ENCODE measurements at places on chromosomes 13 and 19. TPM values are rescaled to one million over a fixed set of nuclear protein-coding genes. Genes with fewer than 3 reads are reported as not detected.

- H3K36me3 ChIP-seq: no peaks in the 10 kb centered on the region
- H3K27ac ChIP-seq: no peak overlapping the region
- no peaks in the 10 kb centered on the region for H3K4me1 ChIP-seq
- H3K27me3 ChIP-seq: no peaks in the 10 kb centered on the region
Measured at GRCh38 chr13:41658057-41658661, 200.8 kb downstream of the RGCC start.

DNA sequence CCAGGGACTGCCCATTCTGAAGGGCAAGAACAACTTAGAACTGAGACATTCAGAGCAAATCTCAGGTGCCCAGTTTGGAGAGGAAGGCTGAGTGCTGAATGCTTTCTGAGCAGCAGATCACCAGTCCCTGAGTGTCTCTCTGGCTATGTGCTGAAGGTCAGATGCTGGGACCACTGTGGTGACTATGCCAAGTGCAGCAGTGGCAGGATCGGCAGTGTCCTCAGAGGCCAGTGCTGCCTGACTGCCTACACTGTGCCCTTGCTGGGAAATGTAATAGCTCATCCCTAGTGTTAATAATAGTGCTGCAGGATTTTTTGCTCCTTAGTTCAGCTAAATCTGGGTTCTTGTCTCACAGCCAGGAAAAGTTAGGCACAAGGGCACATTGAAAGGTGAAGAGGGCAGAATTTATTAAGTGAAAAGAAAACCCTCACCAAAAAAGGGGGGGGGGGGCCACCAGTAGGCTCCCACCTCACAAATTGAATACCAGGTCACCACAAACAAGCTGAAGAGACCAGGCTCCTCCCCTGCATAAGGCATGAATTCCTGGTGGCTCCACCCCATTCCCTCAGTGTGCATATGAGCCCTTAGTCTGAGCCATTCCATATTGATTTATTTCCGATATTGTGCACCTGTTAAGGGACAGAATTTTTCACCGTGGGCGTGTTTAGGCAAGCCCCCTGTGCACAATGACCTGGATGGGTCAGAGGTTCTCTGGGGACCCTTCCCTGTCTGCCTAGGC, 18.5 kb downstream of the RFXAP start:
- no peak for DNase-seq
- H3K27ac ChIP-seq: no peak overlapping the region
- peaks cover 4% of the 10 kb centered on the region for H3K4me1 ChIP-seq

DNA sequence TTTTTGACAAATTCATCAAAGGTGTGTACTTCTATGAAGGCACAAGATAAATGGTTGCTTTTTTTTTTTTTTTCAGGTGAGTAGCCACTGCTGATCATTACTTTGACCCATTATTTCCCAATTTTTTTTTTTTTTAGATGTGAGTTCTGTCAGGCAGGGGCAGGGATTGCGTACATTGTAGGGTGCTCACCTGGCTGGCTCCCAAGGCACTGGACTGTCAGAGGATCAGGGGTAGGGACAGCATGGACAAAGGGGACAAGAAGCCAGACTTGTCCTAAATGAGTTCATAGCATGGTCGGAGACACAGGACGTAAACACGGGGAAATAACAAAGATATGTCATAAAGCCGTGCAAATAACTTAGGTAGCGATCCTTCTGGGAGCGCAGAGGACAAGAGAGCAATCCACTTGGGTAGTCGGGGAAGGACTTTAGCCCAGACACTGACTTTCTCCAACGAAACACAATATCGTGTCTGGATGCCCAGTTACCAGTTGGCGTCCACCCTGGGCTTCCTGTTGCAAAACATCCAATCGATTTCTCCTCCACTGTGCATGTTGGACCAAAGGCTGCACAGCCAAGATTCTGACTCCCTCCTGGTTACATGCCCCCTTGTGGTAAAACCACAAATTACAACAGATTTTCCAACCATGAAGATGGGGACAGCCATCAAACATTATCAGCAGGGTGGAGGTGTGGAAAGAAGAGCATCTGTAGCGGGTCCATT, 27.5 kb upstream of the KATNAL1 start:
- no peak overlapping the region for H3K27ac ChIP-seq
- no peaks in the 10 kb centered on the region for H3K36me3 ChIP-seq
- H3K4me3 ChIP-seq: no peak overlapping the region
- no peak for DNase-seq

DNA sequence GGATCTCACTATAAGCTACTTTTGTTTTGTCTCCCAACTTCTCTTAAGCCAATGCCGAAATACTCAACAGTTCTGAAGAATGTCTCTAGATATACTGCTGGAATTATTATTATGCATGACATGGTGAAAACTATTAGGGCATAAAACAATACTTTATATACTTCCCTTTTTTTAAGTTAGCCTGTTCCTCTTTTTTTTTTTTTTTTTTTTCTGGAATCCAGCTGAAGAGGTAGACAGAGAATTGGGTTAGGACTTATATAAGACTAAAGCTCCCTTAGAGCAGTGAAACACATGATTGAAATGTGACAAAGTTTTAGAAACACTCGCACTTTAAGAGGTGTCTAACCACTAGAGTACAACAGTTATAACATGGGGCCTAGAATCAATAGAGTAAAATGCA, 850.9 kb upstream of the PCDH9 start:
- DNase-seq: no peak
- H3K36me3 ChIP-seq: no peaks in the 10 kb centered on the region
- no peak overlapping the region for H3K27ac ChIP-seq
- no peaks in the 10 kb centered on the region for H3K27me3 ChIP-seq

GRCh38 chr13:43072394-43072793, 49.0 kb downstream of the DNAJC15 start:
- H3K4me1 ChIP-seq: peaks cover 30% of the 10 kb centered on the region
- DNase-seq: peak; percentile 40
- H3K36me3 ChIP-seq: peaks cover 20% of the 10 kb centered on the region
- H3K27ac ChIP-seq: no peak overlapping the region

DNA sequence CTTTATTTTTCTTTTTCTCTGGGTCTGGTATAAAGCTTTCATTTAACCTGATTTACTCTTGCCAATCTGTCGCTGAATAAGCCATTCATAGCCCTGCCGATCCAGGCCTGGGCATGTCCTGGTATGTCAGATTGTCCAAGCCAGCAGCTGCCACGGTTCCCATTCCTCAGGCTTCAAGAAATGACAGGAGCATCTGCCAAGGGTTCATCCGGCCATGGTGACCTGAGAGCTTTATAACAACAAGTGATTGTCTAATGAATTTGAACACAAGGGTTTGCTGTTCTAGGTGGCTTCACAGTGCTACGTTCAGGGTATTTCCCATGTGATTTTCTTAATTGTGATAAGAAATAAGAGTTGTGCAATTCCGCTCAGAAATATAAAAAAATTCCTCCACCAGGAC, 20.0 kb downstream of the PNMA8A start:
- H3K36me3 ChIP-seq: no peaks in the 10 kb centered on the region
- H3K4me1 ChIP-seq: no peaks in the 10 kb centered on the region
- peaks cover 7% of the 10 kb centered on the region for H3K27me3 ChIP-seq
- DNase-seq: no peak
- H3K4me3 ChIP-seq: no peak overlapping the region

DNA sequence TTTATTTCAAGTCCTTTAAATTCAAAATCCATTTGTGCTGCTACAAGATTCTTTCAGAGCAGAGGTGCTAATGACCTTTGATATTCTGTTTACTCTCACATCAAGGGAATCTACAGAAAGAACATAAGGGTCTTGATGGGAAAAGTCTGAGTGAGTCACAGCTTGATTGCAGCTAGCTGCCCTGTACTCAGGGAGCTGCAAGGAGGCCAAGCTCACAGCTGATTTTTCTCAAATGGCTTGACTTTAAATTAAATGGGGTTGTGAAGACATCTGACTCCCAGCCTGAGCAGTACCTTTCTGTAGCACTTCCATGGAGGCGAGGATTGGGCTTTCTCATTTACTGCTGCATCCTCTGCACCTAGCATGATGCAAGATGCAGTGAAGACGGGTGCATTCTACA, 62.5 kb downstream of the RAP2A start:
- no peaks in the 10 kb centered on the region for H3K4me1 ChIP-seq
- no peak overlapping the region for H3K4me3 ChIP-seq
- H3K27me3 ChIP-seq: no peaks in the 10 kb centered on the region
- no peaks in the 10 kb centered on the region for H3K36me3 ChIP-seq

GRCh38 chr13:99074693-99075092, 96.8 kb upstream of the DOCK9 start:
- DNase-seq: no peak
- no peaks in the 10 kb centered on the region for H3K4me1 ChIP-seq
- H3K27me3 ChIP-seq: no peaks in the 10 kb centered on the region

GRCh38 chr13:61021838-61022237, 393.8 kb downstream of the PCDH20 start:
- no peaks in the 10 kb centered on the region for H3K27me3 ChIP-seq
- H3K4me3 ChIP-seq: no peak overlapping the region
- no peak overlapping the region for H3K27ac ChIP-seq
- H3K4me1 ChIP-seq: no peaks in the 10 kb centered on the region

- DNase-seq: no peak
- H3K27ac ChIP-seq: no peak overlapping the region
- peaks cover 9% of the 10 kb centered on the region for H3K4me1 ChIP-seq
- H3K27me3 ChIP-seq: no peaks in the 10 kb centered on the region
Measured at GRCh38 chr19:46726971-46727501, 10.1 kb upstream of the PRKD2 start.

GRCh38 chr13:107743100-107743499, 472.2 kb downstream of the LIG4 start:
- no peak overlapping the region for H3K27ac ChIP-seq
- no peaks in the 10 kb centered on the region for H3K27me3 ChIP-seq
- no peaks in the 10 kb centered on the region for H3K4me1 ChIP-seq
- no peak overlapping the region for H3K4me3 ChIP-seq
- H3K36me3 ChIP-seq: no peaks in the 10 kb centered on the region
- no peak for DNase-seq

GRCh38 chr19:18131841-18132596, 20.9 kb upstream of the PIK3R2 start:
- no peak overlapping the region for H3K27ac ChIP-seq
- H3K36me3 ChIP-seq: no peaks in the 10 kb centered on the region
- H3K4me1 ChIP-seq: no peaks in the 10 kb centered on the region
- DNase-seq: no peak
- no peaks in the 10 kb centered on the region for H3K27me3 ChIP-seq

DNA sequence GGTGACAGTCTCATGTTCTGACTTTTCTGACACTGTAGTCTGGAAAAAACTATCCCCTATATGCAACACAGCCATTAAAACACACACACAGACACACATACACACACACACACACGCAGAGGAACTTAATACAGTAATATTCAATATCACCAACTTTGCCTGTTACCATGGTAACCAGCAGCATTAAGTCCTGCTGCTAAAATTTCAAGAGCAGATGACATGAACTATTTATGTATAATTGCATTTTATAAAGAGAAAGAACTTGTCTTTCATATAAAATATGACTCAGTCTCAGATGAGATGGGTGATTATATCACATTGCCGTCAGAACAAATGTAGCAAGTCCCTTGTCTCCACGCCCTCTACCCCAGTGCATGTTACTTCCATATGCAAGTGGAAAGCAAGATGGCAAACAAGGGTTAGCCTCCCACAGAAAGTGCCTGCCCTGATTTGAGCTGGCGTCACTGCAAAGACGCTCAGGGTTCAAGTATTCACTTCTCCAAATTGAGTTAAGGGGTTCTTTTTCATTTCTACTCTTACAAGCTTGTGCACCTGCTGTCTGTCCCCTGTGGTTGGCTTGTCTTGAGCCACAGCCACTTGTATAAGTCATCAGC, 576.8 kb downstream of the UQCRFS1 start:
- H3K4me1 ChIP-seq: no peaks in the 10 kb centered on the region
- DNase-seq: no peak
- H3K27ac ChIP-seq: no peak overlapping the region
- no peaks in the 10 kb centered on the region for H3K36me3 ChIP-seq
- H3K4me3 ChIP-seq: no peak overlapping the region

GRCh38 chr13:103883698-103884097, 817.5 kb upstream of the SLC10A2 start:
- H3K4me3 ChIP-seq: no peak overlapping the region
- no peak overlapping the region for H3K27ac ChIP-seq
- no peaks in the 10 kb centered on the region for H3K36me3 ChIP-seq
- no peaks in the 10 kb centered on the region for H3K27me3 ChIP-seq

GRCh38 chr19:29634002-29634401, 27.9 kb downstream of the POP4 start:
- H3K4me1 ChIP-seq: no peaks in the 10 kb centered on the region
- H3K4me3 ChIP-seq: no peak overlapping the region
- peaks cover 5% of the 10 kb centered on the region for H3K27me3 ChIP-seq
- DNase-seq: no peak
- H3K36me3 ChIP-seq: no peaks in the 10 kb centered on the region

DNA sequence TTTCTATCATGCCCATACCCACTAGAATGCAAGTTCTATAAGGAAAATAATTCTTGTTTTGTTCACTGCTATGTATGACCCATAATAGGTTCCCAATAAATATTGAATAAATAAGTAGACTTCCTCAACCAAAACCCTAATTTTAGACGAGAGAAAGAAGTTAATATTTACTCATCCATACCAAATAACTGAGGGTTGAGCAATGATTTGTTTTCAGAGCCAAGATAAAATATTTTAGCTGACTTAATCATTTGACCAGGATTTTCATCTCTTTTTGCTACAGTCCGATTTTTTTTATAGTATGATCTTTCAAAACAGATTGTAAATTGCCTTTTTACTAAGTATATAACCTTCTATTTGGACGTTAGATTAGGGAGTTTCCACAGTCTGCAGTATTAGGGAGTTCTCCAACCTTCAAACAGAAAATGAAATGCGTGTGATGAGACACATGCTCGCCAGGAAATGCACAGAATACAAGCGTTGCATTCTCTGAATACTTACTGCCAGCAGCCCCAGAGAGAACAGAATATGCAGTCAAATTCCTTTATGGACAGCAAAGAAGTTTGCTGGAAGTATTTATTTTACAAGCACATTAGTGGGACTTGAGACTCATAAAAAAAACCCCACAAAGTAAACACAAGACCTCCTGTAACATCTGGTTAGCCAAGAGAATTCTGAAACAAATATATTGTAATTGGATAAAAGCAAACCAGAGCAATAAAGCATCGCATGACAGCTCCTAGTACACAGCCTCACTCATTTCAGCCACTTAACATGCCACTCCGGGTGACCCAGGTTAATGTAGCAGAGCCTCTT, 230.0 kb downstream of the MYO16 start:
- no peaks in the 10 kb centered on the region for H3K4me1 ChIP-seq
- H3K27me3 ChIP-seq: no peaks in the 10 kb centered on the region
- DNase-seq: no peak

Gene GJB2
- total RNA-seq: 0.19 TPM

Gene RFPL4A
- total RNA-seq: not detected

Gene CYP4F8
- not detected for total RNA-seq

Gene COL4A2
- 96.4 TPM for total RNA-seq

Gene CCDC122
- total RNA-seq: 4.5 TPM
